ENCODE measurements at places on chromosomes 13 and 19.

- DNase-seq, result no peak
These were observed 5.8 kb downstream of the SSBP4 start for GRCh38 chr19:18424890-18425514.

DNA sequence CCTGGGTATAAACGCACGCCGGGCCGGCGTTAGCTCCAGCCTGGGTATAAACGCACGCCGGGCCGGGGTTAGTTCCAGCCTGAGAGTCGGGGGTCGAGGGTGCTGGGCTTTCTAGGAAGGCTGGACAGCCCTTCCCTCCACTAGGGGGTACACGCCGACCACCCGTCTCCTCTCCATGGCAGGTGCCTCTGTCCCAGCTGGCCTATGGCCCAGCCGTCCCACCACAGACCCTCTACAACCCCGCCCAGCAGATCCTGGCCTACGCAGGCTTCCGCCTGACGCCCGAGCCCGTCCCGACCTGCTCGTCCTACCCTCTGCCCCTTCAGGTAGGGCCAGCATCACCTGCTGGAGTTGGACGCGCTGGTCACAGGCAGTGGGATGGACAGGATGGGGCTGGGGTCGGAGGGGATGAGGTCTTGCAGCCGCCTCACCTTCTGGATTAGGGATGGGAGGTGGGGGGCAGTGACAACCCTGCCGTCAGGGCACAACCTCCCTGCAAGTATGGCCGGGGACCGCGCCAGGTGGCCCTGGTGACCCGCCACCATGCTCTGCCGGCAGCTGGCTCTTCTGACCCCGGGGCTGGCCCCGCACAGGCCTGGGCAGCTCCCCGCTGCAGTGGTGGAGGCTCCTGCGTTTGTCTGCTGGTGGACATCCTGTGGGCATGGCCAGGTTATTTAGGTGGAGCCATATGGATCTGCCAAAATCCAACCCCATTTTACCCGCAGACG is 45.8 kb downstream of the TMEM255B start:
- no peak for DNase-seq

DNA sequence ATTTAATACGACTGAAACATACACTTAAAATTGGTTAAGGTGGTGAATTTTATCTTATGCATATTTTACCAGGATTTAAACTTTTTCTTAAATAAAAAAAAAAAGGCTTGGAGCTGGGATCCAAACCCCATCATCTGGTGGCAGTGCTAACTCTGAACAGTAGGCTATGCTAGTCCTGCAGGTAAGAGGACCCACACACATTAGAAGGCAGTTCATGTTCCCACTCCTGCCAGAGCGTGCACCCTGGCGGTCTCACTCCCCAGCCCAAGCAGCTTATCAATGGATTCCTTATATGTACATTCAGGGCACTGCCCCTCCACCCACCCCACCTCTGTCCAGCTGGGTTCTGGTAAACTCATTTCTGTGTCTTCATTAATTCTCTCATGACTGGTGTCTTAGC is 31.3 kb upstream of the CEBPA start:
- DNase-seq, result no peak

DNA sequence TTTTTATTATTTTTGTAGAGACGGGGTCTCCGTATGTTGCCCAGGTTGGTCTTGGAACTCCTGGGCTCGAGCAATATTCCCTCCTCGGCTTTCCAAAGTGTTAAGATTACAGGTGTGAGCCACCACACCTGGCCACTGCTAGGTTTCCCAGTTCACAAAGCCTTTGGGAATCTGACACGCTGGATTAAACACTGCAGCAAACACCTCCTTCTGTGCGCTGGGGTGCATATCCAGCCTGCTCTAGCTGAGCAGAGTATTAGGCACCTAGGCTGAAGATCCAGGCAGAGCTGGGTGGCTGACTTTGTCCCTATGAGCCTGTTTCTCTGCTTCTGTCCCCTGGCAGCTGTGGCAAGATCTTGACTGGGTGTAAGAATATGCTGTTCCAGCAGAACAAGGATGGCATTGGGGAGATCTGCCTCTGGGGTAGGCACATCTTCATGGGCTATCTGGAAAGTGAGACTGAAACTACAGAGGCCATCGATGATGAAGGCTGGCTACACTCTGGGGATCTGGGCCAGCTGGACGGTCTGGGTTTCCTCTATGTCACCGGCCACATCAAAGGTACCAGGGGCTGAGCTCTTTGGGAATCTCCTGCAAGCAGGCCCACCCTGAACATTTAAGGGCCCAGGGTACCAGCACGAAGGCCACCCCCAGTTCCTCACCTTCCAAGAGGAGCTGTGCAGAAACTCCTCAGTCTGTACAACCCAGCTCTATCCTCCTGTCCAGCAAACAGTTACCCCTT is 49.8 kb downstream of the ACSBG2 start:
- DNase-seq, result no peak

DNA sequence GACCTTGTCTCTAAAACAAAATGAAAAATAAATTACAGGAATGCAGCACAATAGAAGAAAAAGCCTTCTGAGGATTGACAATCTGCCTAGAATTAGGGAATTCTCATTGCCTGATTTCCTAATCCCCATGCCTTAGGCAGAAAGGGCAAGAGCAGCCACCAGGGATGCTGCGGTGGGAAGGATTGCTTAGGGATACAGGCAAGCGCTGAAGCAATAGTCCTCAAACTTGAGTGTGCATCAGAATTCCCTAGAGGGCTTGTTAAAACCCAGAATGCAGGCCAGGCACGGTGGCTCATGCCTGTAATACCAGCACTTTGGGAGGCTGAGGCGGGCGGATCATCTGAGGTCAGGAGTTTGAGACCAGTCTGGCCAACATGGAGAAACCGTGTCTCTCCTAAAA is 1.0 kb upstream of the OR7C2 start:
- DNase-seq, result no peak

GRCh38 chr13:110294146-110294545 is 12.8 kb downstream of the COL4A1 start:
- DNase-seq, result peak; percentile 73

DNA sequence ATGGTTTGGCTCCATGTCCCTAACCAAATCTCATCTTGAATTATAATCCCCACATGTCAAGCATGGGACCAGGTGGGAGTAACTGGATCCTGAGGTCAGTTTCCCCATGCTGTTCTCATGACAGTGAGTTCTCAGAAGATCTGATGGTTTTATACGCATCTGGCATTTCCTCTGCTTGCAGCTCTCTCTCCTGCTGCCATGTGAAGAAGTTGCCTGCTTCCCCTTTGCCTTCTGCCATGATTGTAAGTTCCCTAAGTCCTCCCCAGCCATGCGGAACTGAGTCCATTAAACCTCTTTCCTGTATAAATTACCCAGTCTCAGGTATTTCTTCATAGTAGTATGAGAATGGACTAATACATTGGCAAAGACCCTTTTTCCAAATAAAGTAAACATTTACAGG is 96.8 kb downstream of the TSHZ3 start:
- no peak for DNase-seq

- no peak for DNase-seq
These were observed 224.1 kb downstream of the ZNF536 start for GRCh38 chr19:30596268-30596667.

DNA sequence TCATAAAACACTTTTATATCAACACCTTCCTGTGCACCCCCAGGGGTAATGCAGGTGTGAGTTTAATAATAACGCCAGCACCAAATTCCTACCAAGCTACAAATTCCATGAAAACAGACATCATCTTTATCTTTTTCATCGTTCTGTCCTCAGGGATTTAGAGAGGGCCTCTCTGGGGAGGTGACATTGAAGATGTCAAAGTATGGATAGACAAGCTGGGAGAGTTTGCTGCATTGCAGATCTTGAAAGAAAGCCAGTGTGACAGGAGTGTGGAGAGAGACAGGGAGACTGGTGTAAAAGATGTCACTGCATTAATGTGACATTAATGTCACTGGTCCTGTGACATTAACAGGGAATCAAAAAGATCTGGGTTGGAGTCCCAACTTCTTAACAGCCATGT is 10.1 kb downstream of the CACNG6 start:
- DNase-seq, result no peak

DNA sequence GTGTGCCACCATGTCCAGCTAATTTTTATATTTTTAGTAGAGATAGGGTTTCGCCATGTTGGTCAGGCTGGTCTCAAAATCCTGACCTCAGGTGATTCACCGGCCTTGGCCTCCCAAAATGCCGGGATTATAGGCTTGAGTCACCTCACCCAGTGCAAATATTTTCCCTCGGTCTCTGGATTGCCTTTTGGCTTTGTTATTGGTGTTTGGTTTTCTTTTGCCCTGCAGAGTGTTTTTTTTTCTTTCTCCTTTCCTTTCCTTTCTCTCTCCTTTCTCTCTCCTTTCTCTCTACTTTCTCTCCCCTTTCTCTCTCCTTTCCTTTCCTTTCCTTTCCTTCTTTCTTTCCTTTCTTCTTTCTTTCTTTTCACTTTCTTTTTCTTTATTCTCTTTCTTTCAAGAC is 33.2 kb downstream of the KDM4B start:
- peak; percentile 89 for DNase-seq

DNA sequence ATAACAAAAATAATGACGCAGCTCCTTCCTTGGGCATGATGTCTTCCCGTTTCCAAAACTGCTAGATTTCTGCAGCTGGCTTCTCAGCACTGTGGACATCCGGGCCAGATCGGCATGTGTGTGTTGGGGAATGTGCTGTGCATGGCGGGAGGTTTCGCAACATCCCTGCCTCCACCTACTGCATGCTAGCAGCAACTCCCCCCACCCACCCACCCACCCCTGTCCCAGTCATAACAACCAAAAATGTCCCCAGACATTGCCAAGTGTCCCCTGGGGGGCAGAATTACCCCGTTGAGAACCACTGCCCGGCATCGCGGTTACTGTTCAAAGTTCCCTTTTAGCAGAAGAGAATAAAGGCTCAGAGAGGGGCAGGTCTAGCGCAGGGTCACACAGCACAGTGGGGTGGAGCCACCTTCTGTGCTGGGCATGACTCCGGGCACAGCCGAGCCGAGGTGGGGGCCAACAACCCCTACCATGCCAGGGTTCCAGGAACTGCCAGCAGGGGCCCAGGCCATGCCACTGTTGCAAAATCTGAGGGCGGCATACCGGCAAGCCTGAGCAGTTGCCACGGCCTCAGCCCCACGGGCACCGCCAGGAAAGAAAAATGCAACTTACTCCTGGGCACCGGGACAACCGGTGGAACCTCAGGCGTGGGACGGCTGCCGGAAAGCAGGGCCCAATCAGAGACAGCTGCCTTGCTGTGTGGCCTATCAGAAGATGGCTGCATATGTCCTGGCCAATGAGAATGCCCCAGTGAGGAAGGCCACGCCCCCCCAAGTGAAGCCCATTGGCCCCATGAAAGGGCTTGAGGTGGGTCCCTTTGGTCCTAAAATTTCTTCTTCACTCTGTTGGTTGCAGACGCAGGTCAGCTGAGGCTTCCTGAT is 22.5 kb upstream of the NFIC start:
- peak; percentile 95 for DNase-seq

GRCh38 chr13:73825143-73825542 is 309.1 kb downstream of the KLF12 start:
- no peak for DNase-seq

DNA sequence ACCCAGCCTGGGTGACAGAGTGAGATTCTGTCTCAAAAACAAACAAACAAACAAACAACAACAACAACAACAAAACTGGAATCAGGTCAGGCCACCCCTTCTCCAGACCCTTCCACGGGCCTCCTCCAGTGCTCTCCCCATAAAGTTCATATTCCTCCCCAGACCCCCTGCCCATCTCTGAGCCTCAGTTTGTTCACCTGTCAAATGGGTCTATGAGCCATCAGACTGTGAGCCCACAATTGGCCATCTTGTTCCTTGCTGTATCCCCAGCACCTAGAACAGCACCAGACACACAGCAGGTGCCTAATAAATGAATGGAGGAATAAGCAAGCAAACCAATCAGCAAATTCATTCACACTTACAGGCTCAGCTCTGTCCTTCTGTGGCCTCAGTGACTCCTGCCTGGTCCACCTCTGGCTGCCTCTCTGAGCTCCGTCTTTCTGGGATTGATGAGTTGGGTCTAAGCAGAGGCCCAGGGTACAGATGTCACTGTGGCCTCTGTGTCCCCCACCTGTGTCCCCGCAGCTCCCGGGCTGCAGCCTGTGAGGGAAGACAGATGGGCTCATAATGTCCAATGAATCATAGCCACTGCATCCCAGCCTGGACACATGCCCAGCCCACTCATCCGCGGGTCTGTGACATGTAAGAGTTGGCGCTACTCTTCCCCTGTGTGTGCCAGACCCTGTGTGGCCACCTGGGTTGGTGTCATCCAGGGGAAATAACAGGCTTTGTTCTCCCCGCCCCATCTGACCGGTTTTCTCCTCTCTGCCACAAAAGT is 19.6 kb upstream of the PTPRS start:
- DNase-seq, result peak; percentile 52

All from GM23248 (cell line).